ENCODE measurements at places on chromosomes 12 and 14. TPM values are rescaled to one million over a fixed set of nuclear protein-coding genes. Genes with fewer than 3 reads are reported as not detected.
A peak's percentile ranks its signal among the peaks of the same experiment; 100 is the strongest.

- no peak overlapping the region for H3K27ac ChIP-seq
- no peak overlapping the region for H3K4me3 ChIP-seq
- DNase-seq, result no peak
- no peaks in the 10 kb centered on the region for H3K4me1 ChIP-seq
Measured at GRCh38 chr12:22731236-22731635, 106.3 kb downstream of the ETNK1 start.

DNA sequence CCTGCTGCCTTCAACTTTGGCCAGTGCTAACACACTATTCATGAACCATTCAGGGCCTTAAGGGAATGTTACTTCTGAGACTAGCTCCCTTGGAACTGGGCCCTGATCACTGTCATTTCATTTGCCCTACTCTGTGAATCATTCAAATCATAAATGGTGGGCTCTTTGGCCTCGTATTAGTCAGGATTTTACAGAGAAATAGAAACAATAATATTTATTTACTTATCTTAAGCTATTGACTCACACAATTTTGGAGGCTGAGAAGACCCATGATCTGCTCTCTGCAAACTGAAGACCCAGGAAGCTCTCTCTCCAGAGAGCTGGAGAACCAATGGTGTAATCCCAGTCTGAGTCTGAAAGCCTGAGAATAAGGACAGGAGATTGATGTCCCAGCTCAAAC lies 398.5 kb downstream of the LRIG3 start:
- H3K4me3 ChIP-seq, result no peak overlapping the region
- no peaks in the 10 kb centered on the region for H3K4me1 ChIP-seq
- H3K27me3 ChIP-seq, result no peaks in the 10 kb centered on the region
- DNase-seq, result no peak
- H3K36me3 ChIP-seq, result no peaks in the 10 kb centered on the region

DNA sequence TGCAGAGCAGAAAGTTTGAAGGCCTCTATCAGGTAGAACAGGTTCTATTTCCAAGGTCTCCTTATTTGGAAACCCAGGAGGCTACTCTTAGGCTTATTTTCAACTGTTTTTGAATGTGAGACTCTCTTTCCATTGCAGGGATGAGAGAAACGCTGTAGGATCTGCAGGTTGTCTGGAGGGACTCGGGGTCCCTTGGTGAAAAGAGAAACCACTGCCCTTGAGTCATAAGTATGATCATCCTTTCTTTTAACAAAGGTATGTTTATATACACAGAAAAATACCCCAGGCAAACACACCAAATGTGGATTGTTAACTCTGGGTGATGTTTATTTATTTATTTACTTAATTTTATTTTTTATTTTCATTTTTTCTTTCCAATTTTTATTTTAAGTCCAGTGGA lies 57.8 kb upstream of the MAX start:
- H3K27me3 ChIP-seq, result no peaks in the 10 kb centered on the region
- peak overlapping the region; percentile 43 for H3K4me3 ChIP-seq
- H3K36me3 ChIP-seq, result no peaks in the 10 kb centered on the region
- no peak for DNase-seq

- no peak for DNase-seq
- H3K4me1 ChIP-seq, result no peaks in the 10 kb centered on the region
- no peaks in the 10 kb centered on the region for H3K27me3 ChIP-seq
Measured at GRCh38 chr14:94051115-94051514, 25.0 kb downstream of the OTUB2 start.

DNA sequence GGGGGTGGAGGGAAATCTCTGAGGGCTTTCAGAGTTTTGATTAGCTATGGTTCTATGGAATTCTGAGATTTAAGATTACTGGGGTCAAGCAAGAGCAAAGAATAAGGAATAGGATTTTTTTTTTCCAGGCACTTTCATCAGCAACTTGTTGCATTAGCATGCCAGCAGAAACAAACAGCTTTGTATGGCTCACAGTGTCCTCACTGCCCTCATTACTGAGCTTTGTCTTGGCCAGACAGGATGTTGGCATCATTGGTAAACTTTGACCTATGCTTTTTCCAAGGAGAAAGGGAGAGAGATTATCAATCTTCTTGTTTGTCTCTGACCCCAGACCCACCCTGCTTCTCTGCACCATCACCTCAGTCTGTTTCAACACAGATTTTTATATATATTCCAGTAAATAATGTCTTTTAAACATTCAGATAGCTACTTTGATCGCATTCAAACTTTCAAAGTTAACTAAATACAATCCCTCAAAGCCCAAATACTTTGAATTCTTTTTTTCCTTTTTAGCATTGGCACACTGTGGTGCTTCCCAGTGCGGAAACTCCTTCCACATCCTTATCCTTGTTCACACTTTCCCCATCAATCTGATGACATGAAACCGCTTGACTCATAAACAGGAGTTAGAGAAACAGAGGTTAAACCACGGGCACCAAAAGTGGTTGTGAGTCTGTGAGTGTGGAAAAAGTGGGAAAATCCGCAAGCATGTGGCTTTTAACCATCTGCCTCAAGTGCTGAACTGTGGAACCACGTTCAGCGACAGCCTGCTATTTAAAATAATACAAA lies 282.2 kb upstream of the FAR2 start:
- H3K27me3 ChIP-seq, result no peaks in the 10 kb centered on the region
- H3K27ac ChIP-seq, result no peak overlapping the region
- H3K4me3 ChIP-seq, result no peak overlapping the region
- no peaks in the 10 kb centered on the region for H3K36me3 ChIP-seq
- no peak for DNase-seq
- no peaks in the 10 kb centered on the region for H3K4me1 ChIP-seq

DNA sequence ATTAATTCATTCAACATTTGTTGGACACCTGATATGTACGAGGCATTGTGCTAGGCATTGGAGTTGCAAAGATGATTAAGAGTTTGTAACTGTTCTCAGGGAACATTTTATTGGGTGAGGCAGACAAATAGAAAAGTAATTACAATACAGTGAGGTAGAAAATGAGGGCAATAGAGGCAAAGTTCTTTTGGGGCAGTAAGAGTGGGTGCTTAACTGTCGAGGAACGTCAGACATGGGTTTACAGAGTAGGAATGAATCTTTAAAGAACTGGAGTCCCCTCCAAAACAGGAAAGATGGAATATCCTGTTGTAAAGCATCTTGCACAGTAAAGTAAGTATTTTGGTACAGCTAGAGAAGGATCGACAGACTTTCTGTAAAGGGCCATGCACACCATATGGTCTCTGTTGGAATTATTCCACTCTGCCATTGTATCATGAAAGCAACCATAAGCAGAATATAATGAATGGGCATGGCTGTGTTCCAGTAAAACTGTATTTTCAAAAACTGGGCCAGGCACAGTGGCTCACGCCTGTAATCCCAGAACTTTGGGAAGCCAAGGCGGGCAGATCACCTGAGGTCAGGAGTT lies 9.1 kb downstream of the CREBL2 start:
- no peaks in the 10 kb centered on the region for H3K27me3 ChIP-seq
- no peaks in the 10 kb centered on the region for H3K4me1 ChIP-seq
- H3K36me3 ChIP-seq, result no peaks in the 10 kb centered on the region
- no peak overlapping the region for H3K27ac ChIP-seq

DNA sequence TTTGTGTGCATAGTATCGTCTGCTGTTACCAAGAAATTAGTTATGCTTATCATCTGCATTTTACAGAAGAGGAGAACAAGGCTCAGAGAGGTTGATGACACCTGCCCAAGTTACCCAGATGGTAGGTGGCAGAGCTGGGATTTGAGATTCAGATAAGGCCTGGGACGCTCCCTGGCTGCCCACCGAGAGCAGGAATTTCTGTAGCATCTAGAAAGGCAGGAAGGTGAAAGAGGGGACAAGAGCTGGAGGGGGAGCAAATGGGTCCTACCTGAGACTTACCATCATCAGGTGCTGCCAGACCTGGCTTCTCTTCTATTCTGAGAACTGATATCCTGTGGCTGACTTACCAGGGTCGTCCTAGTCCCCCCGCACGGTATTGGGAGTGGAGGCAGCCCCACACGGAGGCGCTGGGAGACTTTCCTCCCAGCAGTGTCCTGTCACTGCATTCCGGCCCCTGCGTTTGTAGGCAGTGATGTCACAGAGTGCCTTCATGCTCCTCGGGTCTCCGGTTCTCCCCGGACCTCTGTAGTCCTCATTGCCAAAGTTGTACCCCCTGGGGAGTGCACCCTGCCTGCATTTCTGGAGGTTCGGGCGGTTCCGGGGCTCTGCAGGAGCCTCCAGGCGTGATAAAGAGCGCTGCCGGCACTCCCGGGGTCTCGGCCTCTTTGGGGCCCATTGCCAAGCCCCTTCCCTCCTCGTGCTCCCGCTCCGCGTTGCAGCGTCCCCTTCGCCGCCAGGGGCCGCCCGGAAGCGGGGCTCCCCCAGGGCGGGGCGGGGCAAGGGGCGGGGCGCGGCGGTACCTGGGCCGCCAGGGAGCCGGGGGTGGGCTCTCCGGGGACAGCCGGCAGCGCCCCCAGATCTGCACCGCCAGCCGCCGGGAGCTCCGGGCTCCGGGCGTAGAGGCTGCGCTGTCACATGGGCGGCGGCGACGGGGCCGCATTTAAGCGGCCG lies at the start of gene CABP1:
CABP1 (plus strand) TSS at position 856 of the 951 bp plus-strand sequence; CDS start at position 916, 60 bp downstream.
- peaks cover 17% of the 10 kb centered on the region for H3K4me1 ChIP-seq
- H3K27me3 ChIP-seq, result no peaks in the 10 kb centered on the region
- no peaks in the 10 kb centered on the region for H3K36me3 ChIP-seq
- peak within 1 kb of the TSS; percentile 58 for H3K4me3 ChIP-seq
- peak; percentile 83 for DNase-seq
- no peak within 1 kb of the TSS for H3K27ac ChIP-seq

DNA sequence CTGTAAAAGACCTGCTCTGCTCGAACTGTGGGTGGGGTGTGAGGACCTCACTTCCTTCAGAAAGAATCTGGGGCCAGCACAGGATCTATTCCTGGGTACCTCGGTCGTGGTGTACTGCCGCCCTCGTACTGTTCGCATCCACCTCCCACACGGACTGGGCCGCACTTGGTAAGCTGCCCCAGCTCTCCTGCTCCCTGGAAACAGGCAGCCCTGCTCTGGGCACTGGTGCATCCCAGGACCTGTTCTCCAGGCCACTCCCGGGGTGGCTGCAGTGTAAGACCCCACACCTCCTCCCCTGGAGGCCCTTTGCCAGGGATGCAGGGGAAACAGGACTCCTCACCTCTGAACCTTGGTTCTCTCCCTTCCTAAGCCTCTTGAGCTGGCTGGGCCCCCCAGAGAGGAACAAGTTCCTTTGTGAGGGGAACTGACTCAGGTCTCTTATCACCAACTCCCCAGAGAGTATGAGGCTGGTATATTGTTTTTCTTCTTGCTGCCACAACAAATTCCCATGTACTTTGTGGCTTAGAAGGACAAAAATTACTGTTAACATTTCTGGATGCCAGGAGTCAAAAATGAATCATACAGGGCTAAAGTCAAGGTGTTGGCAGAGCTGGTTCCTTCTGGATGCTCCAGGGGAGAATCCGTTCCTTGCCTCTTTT lies 276.5 kb downstream of the NUAK1 start:
- no peak overlapping the region for H3K4me3 ChIP-seq
- H3K27ac ChIP-seq, result no peak overlapping the region
- no peaks in the 10 kb centered on the region for H3K36me3 ChIP-seq
- no peak for DNase-seq
- no peaks in the 10 kb centered on the region for H3K27me3 ChIP-seq
- no peaks in the 10 kb centered on the region for H3K4me1 ChIP-seq

DNA sequence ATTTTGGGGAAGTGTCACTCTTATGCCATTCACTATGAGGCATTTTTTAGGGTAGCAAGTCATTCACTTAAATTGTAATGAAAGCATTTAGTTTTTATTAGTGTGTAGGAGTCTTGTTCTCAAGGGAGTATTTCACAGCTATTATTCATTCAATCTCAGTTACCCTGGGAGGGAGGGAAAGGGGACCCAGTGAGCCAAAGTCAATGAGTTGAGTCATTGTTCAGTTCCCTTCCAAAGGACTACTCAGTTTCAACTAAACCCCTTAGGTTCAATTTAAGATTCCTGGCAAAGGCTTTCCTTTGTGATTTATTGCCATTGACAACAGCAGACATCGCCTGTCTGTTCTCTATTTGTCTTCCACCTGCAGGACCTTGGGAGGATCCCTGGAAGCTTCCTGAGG lies 29.3 kb upstream of the RASSF8 start:
- H3K27ac ChIP-seq, result no peak overlapping the region
- no peaks in the 10 kb centered on the region for H3K36me3 ChIP-seq
- no peaks in the 10 kb centered on the region for H3K4me1 ChIP-seq
- no peaks in the 10 kb centered on the region for H3K27me3 ChIP-seq
- DNase-seq, result no peak

- DNase-seq, result no peak
- H3K4me3 ChIP-seq, result no peak overlapping the region
- no peaks in the 10 kb centered on the region for H3K27me3 ChIP-seq
- no peaks in the 10 kb centered on the region for H3K36me3 ChIP-seq
- H3K4me1 ChIP-seq, result no peaks in the 10 kb centered on the region
Measured at GRCh38 chr12:131867891-131868675, 26.3 kb upstream of the ULK1 start.

- no peaks in the 10 kb centered on the region for H3K27me3 ChIP-seq
- H3K4me3 ChIP-seq, result no peak overlapping the region
- H3K36me3 ChIP-seq, result peaks cover 5% of the 10 kb centered on the region
- H3K4me1 ChIP-seq, result peaks cover 17% of the 10 kb centered on the region
- H3K27ac ChIP-seq, result no peak overlapping the region
- DNase-seq, result no peak
Measured at GRCh38 chr12:128830505-128830893, 6.7 kb upstream of the SLC15A4 start.

TTC9 gene
- 7.9 TPM for total RNA-seq

TAS2R19 gene
- total RNA-seq, result 16.4 TPM

PSEN1 gene
- total RNA-seq, result 57.8 TPM

HELB gene
- total RNA-seq, result 4.4 TPM

ETFBKMT gene
- total RNA-seq, result 1.5 TPM

All from Karpas-422 (cell line).